Hindlimb muscle (tissue), 1 donor: ENCODE measurements at places on chromosomes 11 and 22.

DNA sequence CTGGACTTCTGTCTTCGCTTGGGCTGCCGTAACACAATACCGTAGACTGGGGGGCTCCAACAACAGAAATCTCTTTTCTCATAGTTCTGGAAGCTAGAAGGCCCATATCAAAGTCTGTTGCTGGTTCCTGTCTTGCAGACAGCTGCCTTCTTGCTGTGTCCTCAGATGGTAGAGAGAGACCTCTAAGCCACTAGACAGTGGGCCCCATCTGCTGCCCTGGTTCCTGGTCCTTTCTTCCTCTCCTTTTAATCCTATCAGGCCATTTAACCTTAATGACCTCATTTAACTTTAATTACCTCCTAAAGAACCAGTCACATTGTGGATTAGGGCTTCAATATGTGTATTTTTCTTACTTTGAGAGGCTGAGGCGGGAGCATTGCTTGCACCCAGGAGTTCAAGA is 9.4 kb downstream of the CEP164 start:
- DNase-seq, result no peak

GRCh38 chr22:29266564-29267461 is 968 bp downstream of the RHBDD3 start:
- DNase-seq, result no peak

DNA sequence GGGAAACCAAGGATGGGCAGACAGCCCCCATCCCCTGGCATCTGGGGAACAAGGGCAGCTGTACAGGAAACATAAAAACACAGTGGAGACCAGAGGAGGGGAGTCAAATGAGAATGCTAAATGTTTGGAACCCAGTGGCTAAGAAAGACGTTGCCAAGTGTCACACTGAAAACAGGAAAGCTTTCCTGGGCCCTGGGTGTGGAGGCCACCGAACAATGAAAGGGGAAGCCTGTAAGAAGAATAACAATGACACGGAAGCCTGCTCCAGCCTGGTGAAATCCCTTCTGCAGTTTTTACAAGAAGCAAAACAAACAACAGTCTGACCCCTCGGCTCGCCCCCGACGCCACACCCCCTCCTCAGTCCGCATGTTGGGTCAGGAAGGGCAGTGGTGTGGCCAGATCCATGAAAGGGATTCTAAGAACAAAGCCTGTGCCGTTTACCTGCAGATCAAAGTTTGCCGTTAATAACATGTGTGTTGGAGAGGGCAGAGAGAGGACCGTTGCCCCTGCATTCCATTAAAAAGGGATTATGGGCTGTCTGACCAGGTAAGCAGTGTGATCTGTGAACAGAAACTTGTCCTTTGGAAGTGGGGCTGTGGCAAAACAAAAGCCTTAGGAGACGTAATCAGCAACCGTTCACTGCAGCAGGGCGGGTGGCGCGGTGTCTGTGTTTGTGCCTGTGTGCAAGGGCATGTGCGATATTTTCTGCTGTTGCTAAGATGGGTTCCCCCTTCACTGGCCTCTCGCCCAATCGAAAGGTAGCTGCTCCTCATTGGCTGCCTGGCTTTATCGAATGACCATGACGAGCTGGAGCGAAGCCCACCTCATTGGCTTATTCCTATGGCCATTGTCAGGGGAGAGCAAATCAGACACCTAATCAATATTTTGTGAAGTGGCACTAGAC is 113.7 kb upstream of the BLID start:
- no peak for DNase-seq

GRCh38 chr22:38611559-38611958 is 41.6 kb upstream of the DMC1 start:
- DNase-seq, result no peak

- DNase-seq, result no peak
These were observed 541.9 kb upstream of the CCDC90B start for GRCh38 chr11:83827940-83828554.

DNA sequence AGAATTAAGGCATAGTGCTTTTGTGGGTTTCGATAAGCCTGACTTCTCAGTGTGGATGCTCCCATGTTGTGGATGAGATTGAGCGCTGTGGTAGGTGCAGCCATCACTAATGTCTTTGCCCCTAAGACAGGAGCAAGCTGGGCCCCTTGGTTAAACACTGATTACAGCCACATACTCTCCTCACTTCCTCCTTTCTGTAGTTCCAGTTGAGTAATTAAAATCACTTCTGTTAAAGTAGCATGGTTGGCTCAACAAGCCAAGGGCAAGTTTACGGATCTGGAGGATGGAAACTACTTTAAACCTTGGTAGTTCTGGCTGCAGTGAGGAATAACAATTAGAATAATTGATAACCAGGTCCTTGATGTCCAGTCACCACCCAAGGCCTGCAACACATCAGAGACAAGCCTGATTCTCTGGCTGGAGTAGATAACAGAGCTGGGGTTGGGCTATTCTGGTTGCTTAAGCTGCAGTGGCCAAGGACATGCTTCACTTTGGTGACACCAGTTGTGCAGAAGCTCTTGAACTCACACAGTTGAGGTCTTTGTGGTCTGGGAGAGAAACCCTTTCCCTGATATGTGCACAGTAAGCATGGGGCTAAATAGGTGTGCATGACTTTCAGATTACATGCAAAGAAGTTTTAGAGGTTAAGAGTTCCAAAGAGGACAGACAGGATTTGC is 81.3 kb downstream of the KIRREL3 start:
- no peak for DNase-seq

DNA sequence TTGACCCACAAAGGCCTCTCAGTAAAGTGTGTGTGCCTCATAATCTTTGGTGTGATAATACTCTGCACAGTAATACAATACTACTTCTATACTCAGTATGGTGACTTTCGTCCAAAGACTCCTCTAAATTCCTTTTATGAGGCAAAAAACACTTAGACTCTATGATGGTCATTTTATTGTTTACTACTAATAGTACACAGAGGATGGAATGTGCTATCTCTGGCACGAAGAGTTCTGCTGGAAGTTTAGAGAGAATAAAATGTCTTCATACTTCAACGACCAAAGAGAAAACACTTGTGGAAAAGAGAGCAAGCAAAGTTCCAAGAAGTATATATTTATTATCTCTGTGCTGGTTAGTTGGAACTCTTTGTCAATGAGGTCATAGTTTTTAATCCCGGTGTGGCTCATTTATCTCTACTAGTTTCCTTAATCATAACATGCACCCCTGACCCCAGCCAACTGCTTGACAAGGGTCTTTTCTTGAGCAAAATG is 7.5 kb upstream of the CSTF3 start:
- no peak for DNase-seq
